ENCODE measurements at places on chromosomes 1 and 21. TPM values are rescaled to one million over a fixed set of nuclear protein-coding genes. Genes with fewer than 3 reads are reported as not detected.

DNA sequence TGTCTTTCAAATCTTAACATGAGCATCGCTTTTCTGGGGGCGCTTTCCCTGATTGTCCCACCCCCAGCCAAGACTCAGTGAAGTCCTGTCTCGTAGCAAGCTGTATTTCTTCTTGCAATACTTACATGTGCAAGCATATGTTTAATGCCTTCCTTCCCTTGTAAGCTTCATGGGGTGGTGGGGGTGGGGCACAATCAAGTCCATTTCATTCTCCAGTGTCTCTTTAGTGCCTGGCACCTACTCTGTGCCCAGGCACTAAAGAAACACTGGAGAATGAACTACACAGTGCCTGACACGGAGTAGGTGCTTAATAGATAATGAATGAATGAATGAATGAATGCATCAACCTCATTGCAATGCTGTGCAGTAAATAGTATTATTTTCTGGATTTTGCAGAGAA lies 143.1 kb downstream of the PLPP3 start:
- DNase-seq: no peak
- no peak overlapping the region for H3K27ac ChIP-seq
- H3K4me1 ChIP-seq: no peaks in the 10 kb centered on the region
- no peaks in the 10 kb centered on the region for H3K36me3 ChIP-seq
- H3K27me3 ChIP-seq: no peaks in the 10 kb centered on the region

S100A7A gene
- total RNA-seq: not detected

DNA sequence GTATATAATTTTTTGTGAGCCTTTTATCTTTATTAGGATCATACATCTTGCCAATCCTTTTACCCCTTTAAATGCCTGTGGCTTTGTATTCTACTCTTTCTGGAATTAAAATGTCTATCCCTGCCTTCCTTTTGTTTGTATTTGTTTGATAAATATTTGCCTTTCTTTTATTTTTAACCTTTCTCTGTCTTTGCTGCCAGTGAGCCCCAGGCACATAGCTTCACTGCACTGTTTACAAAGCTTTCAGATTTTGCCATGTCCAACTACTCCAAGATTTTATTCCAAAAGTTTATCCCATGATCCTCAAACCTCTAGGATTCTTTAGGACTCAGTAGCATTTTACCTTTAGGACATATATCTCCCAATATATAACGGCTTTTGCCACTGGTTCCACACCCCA lies 281.2 kb downstream of the PAPPA2 start:
- H3K4me3 ChIP-seq: no peak overlapping the region
- no peaks in the 10 kb centered on the region for H3K27me3 ChIP-seq
- H3K27ac ChIP-seq: no peak overlapping the region
- DNase-seq: no peak
- H3K4me1 ChIP-seq: no peaks in the 10 kb centered on the region
- no peaks in the 10 kb centered on the region for H3K36me3 ChIP-seq

DNA sequence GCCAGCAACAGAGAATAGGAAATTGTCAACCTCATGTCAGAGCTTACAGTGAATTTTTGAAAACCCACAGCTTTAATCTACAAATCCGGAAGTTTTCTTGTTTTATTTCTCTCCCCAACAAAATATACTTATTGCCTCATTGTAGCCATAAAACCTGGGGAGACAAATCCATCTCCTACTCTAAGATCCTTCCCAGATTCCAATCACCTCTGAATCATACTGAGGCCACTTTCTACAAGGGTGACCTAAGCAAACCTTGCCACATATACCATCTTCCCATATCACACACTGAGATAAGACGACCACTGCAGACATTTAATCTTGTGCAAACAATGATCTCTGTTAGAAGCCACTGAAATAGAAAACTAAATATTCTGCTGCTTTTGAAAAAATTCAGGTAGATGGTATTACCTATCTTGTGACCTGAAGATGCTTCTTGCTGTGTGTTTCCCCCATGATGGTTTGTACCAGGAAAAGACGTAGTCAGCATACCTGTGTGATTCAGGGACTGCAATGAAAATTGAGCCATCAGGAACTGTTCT lies 171.5 kb upstream of the DUSP10 start:
- no peak for DNase-seq
- no peak overlapping the region for H3K27ac ChIP-seq
- H3K27me3 ChIP-seq: no peaks in the 10 kb centered on the region
- H3K4me1 ChIP-seq: peaks cover 6% of the 10 kb centered on the region

DNA sequence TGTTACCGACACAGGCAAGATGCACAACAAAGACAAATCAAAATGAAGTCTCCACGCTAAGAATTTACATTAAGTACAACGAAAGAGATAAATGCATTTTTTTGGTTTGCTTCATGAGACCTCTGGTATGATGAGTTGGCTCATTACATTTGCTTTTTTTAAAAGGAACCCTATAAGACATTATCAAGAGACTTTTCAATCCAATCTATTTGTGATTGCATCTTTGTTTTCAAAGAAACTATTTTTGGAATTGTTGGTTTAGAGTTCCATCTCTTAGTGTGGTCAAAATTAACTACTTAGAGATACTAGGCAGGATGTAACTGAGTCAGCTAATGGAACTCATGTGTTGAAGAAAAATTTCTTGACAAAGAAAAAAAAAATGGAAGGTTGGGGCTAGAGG lies 200.1 kb downstream of the ZC3H11B start:
- H3K27me3 ChIP-seq: peaks cover 1% of the 10 kb centered on the region
- peak; percentile 76 for DNase-seq
- H3K4me3 ChIP-seq: no peak overlapping the region
- H3K4me1 ChIP-seq: peaks cover 18% of the 10 kb centered on the region
- H3K36me3 ChIP-seq: no peaks in the 10 kb centered on the region

GRCh38 chr1:46285730-46286477 lies 17.5 kb downstream of the LRRC41 start:
- no peak for DNase-seq
- H3K36me3 ChIP-seq: peaks cover 52% of the 10 kb centered on the region
- peaks cover 4% of the 10 kb centered on the region for H3K27me3 ChIP-seq
- H3K4me3 ChIP-seq: no peak overlapping the region

C1orf87 gene
- not detected for total RNA-seq

GRCh38 chr21:37164742-37165141 lies 91.7 kb downstream of the TTC3 start:
- H3K27me3 ChIP-seq: no peaks in the 10 kb centered on the region
- H3K36me3 ChIP-seq: peaks cover 24% of the 10 kb centered on the region
- H3K27ac ChIP-seq: no peak overlapping the region
- H3K4me3 ChIP-seq: no peak overlapping the region
- no peak for DNase-seq
- H3K4me1 ChIP-seq: no peaks in the 10 kb centered on the region

PRAMEF10 gene
- not detected for total RNA-seq

- H3K27me3 ChIP-seq: peaks cover 3% of the 10 kb centered on the region
- H3K36me3 ChIP-seq: 0 out of 2 replicates have a peak, but pooled peaks cover under 1% of the 10 kb centered on the region
- no peak overlapping the region for H3K4me3 ChIP-seq
- no peak overlapping the region for H3K27ac ChIP-seq
Measured at GRCh38 chr21:35231090-35231489, 182.0 kb upstream of the RUNX1 start.

SPRR2G gene
- not detected for total RNA-seq

DNA sequence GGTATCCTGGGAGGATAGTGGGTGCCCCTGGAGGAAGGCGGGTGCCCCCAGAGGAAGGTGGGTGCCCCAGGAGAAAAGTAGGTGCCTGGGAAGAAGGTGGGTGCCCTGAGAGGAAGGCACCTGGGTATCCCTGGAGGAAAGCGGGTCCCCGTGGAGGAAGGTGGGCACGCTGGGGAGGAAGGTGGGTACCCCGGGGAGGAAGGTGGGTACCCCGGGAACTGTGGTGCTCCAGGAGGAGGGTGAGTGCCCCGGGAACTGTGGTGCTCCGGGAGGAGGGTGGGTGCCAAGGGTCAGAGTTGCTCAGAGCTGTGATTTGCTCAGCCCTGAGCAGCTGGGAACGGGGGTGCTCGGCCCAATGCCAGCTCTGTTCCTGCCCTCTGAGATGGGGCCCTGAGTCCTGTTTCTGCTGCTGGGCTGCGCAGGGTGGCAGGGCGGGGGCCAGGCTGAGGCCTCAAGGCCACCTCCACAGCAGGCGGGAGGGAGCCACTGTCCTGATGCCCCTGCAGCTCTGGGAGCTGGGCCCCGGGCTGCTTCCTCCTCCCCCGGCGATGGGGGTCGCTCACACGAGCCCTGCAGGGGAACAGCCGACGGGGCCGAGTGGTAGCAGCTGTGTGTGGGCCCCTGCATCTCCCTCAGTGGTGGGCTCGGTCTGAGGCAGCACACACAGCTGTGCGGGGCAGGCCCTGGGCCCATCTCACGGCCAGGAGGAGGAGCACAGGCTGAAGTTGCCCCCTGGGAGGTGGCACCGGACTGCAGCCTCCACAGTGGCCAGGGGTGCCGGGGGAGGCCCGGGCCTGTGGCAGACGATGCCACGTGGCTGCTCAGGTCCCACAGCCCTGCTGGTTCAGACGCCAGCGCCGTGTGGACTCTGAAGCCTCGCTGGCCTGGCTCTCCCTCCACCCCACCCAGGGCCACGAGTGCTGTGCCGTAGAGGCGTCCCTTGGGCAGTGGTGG lies 57.4 kb downstream of the SLX9 start:
- peaks cover 5% of the 10 kb centered on the region for H3K27me3 ChIP-seq
- H3K4me3 ChIP-seq: no peak overlapping the region
- no peaks in the 10 kb centered on the region for H3K4me1 ChIP-seq
- no peak for DNase-seq

DNA sequence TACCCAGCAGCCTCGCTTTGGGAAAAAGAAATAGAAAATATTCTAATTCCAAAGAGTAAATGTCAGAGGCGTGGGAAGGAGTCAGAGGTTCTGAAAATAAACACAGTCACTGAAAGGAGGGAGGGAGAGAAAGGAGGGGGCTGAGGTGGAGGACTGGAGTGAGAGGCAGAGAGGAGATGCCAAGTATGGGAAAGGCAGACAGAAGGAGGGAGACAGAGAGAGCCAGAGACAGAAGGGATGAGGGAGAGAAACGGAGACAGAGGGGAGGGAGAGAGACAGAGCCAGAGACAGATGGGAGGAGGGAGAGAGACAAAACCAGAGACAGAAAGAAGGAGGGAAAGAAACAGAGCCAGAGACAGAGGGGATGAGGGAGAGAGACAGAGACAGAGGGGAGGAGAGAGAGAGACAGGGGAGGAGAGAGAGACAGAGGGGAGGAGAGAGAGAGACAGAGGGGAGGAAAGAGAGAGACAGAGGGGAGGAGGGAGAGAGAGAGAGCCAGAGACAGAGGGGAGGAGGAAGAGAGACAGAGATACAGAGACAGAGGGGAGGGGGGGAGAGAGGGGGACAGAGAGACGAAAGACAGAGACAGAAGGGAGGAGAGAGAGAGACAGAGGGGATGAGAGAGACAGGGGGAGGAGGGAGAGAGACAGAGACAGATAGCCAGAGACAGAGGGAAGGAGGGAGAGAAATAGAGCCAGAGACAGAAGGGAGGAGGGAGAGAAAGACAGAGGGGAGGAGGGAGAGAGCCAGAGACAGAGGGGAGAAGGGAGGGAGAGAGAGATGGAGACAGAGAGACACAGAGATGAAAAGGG lies 525.5 kb downstream of the MATN1 start:
- peaks cover 9% of the 10 kb centered on the region for H3K27me3 ChIP-seq
- H3K36me3 ChIP-seq: no peaks in the 10 kb centered on the region
- no peak overlapping the region for H3K27ac ChIP-seq
- DNase-seq: no peak
- H3K4me1 ChIP-seq: no peaks in the 10 kb centered on the region

NPL gene
- 1.2 TPM for total RNA-seq

GRCh38 chr1:151693057-151693651 lies 23.4 kb downstream of the CELF3 start:
- H3K27ac ChIP-seq: no peak overlapping the region
- H3K36me3 ChIP-seq: 0 out of 2 replicates have a peak, but pooled peaks cover 4% of the 10 kb centered on the region
- H3K27me3 ChIP-seq: no peaks in the 10 kb centered on the region

KCNJ9 gene
- not detected for total RNA-seq

DNA sequence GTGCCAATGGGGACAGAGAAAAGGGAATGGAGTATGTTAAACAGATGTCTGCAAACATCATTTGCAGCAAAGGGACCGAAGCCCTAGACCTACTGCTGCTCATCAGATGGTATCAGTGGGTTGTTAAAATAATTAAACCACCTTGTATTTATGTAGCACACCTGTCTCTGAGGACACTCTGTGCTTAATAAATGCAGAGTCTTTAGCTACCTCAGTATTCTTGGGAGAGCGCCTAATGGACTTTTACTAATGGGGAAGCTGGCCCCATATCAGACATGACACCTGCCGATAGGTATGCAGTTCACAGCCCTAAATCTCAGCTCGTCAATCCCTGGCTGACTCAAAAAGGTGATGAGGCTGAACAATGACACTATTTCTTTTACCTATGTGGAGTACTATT lies 54.4 kb downstream of the SYT6 start:
- no peak for DNase-seq
- H3K36me3 ChIP-seq: no peaks in the 10 kb centered on the region
- H3K27ac ChIP-seq: no peak overlapping the region
- peaks cover 43% of the 10 kb centered on the region for H3K27me3 ChIP-seq

LYSMD1 gene
- 6.3 TPM for total RNA-seq

RIPPLY3 gene
- total RNA-seq: not detected

- peak; percentile 47 for DNase-seq
- H3K27ac ChIP-seq: peak overlapping the region; percentile 88
- H3K27me3 ChIP-seq: peaks cover 10% of the 10 kb centered on the region
- H3K4me3 ChIP-seq: peak overlapping the region; percentile 83
- peaks cover 54% of the 10 kb centered on the region for H3K36me3 ChIP-seq
Measured at GRCh38 chr1:66350001-66350547, 183.9 kb upstream of the SGIP1 start.

DNA sequence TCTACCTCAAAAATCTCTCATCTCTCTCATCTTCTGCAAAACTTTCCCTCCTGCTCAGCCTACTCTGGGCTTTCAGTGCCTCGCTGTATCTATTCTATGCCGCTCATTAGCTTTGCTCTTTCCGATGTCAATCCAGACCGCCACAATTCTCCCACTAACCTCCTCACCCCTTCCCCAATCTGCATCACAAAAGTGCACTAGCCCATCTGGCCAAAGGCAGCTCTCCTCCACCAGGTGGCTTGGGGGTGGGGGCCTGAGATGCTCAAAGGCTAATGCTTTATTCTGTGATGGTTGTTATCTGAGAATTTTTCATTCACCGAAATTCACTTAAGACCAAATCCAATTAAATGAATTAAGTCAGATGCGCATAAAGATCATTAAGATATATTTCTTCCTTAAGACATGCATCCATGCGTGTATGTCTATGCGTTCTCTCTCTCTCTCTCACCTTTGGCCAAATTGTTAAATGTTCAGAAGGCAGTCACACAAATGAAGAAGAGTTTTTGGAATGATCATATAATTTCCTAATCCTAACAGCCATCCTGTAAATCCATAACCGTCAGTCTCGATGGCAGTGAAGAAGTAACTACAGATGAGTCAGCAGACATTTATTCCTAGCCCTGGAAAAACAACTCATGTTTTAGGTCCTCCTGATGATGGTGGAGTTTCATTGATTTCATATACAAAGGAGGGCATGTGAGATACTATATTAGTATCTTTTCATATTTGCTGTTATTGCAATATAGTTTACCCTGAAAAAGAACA lies 111.3 kb downstream of the C1orf21 start:
- no peak overlapping the region for H3K4me3 ChIP-seq
- DNase-seq: no peak
- H3K27me3 ChIP-seq: no peaks in the 10 kb centered on the region
- no peaks in the 10 kb centered on the region for H3K36me3 ChIP-seq
- no peaks in the 10 kb centered on the region for H3K4me1 ChIP-seq
- no peak overlapping the region for H3K27ac ChIP-seq

Data from HFFc6 (cell line).